Skeletal muscle cell (primary cell): ENCODE measurements at places on chromosomes 13 and 19.

DNA sequence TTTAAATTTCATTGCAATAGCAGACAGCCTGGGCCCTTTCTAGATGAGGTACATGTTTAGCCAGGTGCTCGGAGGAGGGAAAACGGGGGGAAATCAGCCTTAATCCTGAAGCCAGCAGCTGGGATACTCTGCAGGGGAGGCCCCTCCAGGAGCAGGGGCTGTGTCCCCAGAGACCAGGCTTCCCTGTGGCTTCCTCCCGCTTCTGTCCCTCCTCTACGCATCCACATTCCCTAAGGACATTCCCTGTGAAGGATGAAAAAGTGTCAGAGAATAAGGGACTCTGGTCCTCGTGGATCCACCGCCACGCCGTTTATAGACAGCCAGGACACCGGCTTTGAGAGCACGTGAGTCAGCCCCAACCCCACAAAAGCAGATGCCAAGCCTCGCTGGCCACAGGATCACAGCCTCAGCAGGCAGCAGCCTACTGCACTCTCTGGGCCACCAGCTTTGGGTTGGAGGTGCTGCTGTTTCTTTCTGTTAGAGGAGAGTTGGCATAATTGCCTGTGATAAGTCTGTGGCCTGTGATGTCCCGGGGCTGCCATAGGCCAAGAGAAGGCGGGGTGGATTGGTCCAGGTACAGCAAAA is 36.7 kb upstream of the RANBP3 start:
- DNase-seq, result no peak

GRCh38 chr19:38970664-38971532 is 4.6 kb downstream of the FBXO17 start:
- no peak for DNase-seq

DNA sequence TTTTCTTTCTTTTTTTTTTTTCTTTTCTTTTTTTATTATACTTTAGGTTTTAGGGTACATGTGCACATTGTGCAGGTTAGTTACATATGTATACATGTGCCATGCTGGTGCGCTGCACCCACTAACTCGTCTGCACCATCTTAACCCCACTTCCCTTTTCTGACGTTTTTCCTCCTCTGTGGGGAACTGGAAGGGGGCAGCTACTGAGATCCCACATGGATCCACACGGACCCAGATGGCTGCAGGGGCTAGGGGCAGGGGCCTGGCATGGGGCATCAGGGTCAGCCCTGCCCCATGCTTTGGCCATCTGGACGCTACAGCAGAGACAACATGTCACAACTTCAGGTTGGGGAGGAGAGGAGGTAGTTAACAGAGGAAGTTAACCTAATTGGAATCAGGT is 54.3 kb downstream of the RUBCNL start:
- no peak for DNase-seq

GRCh38 chr19:13104360-13104847 is 1.7 kb upstream of the LYL1 start:
- DNase-seq, result no peak

GRCh38 chr19:6861683-6862286 is 25.6 kb upstream of the ADGRE1 start:
- DNase-seq, result no peak

GRCh38 chr19:3700242-3701032 is at the start of gene PIP5K1C:
PIP5K1C (minus strand) TSS chr19:3700468; CDS start chr19:3700390, 78 bp downstream.
- peak; percentile 29 for DNase-seq

GRCh38 chr19:5832527-5833216 is 6.8 kb downstream of the FUT6 start:
- DNase-seq, result no peak

DNA sequence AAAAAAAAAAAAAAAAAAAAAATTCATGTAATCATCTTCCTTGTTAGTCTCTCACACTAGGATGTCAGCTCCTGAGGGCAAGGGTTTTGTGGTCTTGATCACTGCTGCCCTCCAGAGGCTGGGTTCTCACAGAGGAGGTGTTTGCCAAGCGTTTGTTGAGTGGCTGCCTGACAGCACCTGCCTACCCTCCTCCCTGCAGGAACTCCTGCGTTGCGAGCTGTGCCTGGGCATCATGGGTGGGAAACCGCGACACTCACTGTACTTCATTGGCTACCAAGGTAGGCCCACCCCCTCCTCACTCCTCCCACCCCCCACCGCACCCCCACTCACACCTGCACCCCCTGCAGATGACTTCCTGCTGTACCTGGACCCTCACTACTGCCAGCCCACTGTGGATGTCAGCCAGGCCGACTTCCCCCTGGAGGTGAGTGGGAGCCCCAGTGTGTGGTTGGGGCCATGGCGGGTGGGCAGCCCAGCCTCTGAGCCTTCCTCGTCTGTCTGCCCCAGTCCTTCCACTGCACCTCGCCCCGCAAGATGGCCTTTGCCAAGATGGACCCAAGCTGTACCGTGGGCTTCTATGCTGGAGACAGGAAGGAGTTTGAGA is 8.1 kb downstream of the ATG4D start:
- no peak for DNase-seq

GRCh38 chr19:6340493-6341201 is 7.2 kb upstream of the ACER1 start:
- DNase-seq, result no peak

DNA sequence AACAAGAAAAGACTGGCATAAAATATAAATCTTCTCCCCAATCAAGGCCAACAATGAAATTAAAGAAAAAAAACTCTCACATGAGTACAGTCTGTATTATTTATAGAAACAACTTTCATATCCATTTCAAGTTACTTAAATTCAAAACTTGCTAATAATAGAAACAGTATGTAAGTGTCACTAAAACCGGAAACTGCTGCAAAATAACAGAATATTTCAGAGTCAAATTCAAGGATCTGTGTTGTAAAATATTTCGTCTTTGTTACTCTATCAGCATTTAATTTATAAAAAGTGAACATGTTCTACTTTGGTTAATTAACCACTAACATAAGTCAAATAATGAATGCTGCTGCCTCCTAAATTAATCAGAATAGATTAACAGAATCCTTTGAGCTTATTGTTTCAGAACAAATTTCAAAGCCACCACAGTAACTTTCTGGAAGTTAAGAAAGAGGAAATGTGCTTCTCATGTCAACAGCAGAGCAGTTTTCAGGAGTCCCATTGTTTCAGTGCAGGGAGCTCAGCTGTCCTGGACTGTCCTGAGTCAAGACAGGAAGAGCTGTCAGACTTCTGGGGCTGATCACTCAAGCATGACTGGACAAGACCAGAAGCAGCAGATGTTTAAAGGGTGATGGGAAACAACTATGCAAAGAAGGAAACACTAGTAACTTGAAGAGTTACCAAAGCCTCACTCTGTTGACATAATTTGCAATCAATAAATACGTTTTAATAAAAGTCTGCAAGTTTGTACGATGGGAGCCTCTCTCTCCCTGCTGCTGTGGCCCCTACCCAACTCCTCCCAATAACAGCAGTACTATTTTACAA is 76.9 kb downstream of the FOXO1 start:
- peak; percentile 52 for DNase-seq

DNA sequence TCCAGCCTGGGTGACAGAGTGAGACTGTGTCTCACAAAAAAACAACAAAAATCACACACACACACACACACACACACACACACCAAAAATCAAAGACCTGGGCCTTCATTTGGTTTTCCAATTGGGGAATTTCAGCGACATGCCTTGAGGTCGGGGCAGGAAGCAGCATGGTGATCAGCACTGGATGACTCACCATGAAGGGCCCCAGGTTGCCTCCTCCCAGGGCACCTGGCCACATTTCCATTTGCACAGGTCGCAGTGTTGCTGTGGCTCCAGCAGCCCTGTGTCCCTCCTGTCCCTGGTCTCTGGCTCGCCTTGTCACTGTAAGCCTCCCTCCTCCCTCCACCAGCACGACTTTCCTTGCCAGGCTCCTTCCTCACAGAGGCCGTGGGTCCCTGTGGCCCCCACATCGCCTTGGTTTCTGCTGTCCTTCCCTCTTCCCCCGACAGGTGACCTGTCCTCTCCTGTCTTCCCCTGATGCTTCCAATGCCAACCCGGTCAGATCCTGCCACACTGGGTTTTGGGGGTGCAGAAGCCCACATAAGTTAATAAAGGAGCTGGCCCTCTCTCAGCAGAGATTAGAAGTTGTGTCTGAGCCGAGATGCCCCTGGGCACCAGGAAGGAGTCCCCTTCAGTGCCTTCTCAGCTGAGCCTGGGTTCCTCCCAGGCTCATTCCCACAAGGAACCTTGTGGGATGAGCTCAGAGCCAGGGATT is 66.7 kb downstream of the GPR12 start:
- no peak for DNase-seq

- DNase-seq, result no peak
Observed at GRCh38 chr13:72890546-72890945, 108.6 kb downstream of the PIBF1 start.

GRCh38 chr19:42250183-42250665 is 4.7 kb downstream of the ERF start:
- no peak for DNase-seq

DNA sequence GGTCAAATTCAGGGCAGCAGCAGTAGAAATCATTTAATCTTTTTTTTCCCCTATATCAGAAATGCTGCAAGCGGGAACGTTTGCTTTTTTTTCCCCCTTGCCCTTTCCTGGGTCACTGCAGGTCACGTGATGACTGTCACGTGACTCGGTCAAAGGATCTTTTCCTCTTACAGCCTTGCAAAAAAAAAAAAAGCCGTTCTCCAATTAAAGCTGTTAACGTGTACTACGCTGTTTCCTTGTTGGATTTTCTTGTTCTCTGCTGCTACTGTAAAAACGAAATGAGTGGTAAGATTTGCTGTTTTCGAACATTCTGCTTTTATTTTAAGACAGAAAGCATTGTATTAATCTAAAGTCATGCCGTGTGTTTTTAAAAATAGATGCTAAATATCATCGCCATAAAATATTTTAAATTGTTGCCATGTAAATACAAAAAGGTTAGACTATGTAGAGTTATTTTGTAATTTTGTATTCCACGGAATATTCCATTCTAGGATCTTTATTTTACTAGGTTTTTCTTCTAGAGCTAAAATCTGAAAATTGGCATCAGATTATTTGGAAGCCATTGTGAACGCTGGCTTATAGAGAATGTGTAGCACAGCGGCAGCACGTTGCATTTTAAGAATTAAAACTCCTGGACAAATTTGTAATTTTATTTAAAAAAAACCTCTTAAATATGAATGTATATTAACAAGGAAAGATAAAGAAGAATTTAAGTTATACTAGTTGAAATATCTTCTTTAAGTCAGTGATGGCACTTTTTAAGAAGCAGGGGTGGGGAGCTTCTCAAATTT is 109.8 kb upstream of the MLNR start:
- DNase-seq, result peak; percentile 80

- no peak for DNase-seq
Observed at GRCh38 chr13:45943120-45943519, 91.6 kb upstream of the SIAH3 start.

GRCh38 chr13:47826471-47826870 is 174.6 kb downstream of the SUCLA2 start:
- DNase-seq, result no peak

GRCh38 chr13:44271031-44271455 is 102.6 kb upstream of the SERP2 start:
- no peak for DNase-seq

GRCh38 chr19:42558450-42559150 is 30.3 kb upstream of the CEACAM1 start:
- no peak for DNase-seq

- no peak for DNase-seq
Observed at GRCh38 chr19:51071095-51071405, 6.2 kb upstream of the KLK13 start.

GRCh38 chr19:45960595-45961235 is 12.9 kb downstream of the NOVA2 start:
- DNase-seq, result no peak

DNA sequence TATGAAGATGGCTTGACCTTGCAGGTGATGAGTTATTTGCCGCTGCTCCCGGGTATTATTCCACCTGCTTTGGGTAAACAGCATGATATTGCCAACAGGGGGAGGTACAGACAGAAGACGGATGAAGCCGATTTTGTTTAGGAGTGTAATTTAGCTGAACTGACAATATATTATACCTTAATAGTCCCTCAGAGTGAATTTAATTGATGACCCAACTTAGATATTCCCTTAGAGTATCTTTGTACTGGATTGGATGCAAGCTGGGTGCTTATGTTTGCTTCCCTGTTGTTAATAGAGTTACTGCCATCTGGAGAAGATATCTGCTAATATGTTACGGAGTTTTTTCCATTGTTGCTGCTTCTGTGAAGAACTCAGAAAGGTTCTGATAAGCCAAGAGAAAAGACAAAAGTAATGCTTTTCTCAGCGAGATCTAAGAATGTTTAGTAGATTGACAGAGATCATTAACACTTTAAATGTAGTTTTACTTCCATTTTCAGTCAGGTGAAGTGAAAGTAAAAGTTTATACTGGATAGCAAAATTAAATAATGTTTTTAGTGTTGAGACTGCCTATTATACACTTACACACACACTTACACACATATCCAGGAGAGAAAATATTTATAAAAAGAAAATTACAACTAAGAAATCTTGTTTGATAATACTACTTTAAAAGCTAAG is 2220.8 kb upstream of the PCDH20 start:
- no peak for DNase-seq

DNA sequence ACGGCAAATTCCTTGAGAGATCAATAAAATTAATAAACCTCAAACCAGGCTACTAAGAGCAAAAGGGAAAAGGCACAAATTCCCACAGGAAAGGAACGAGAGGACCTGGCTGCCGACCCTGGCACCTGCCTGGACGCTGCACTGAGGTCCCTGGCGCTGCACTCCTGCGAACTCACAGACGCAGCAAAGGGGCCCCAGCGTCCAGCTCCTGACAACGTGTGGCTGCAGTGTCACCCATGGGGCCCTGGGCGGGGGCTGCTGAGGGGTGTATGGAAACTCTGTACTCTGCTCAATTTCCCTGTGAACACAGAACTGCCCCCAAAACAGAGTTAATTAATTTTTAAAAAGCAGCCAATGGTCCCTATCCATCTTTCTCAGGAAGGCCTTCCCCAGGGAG is 61.3 kb upstream of the C13orf46 start:
- no peak for DNase-seq

DNA sequence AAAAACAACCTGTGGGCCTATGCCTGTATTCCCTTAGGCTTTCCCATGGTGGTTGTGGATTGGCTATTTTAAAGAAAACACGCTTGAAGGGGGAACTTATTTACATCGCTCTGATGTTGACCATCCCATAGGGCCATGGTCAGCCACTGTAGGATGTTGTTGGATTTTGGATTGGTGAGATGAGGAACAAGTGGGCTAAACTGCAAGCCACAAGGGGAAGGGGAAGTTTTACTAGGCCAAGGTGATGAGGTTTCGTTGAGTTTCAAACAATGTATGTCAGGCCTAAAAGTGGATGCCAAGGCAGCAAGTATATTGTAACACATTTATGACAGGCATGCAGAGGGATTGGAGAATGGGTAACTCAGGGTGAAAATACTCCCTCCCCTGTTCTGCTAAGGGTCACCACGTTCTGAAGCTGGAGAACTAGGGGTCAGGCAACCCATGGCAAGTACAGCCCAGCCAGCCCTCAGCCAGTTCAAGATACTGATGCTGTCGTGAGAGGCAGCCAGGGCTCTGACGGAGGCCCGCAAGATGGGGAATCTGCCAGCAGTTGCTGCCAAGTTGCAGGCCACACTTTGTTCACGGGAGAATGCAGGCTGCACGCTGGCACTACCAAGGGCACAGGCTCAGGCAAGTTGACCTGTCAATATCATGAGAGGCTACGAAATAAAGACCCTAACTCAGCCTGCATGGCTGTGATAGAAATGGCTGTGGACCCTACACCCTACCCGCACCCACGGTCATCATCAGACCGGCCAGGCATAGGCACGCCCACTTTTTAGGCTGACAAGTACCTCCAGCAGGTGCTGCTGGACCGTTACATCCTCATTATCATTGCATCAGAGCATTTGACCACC is 11.1 kb downstream of the IRGC start:
- no peak for DNase-seq

GRCh38 chr19:21151460-21151859 is 9.6 kb downstream of the ZNF431 start:
- DNase-seq, result no peak
